ENCODE measurements at places on chromosomes 3 and 15.

GRCh38 chr3:182214416-182214815 is 502.7 kb downstream of the SOX2 start:
- no peak for DNase-seq

GRCh38 chr3:122942937-122943827 is 84.4 kb downstream of the SEMA5B start:
- DNase-seq = peak; percentile 78

- DNase-seq = no peak
Measured at GRCh38 chr3:174202116-174202515, 657.0 kb upstream of the NAALADL2 start.

GRCh38 chr3:154979331-154979730 is 100.8 kb upstream of the MME start:
- DNase-seq = no peak

DNA sequence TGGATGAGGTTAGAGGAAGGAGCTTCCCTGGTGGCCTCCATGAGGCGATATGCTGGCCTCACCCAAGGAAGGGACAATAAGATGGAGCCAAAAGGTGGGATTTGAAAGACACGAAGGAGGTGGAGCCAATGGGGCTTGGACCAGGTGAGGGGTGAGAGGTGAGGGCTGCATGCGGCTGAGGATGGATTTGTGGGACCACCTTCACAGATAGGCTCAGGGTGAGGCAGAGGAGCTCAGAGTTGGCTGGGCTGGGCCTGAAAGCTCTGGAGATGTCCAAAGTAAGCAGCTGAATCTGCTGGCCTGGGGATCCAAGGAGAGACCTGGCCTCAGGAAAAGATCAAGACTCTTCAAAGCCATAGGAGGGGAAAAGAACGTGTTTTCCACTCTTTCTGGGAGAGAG is 49.8 kb downstream of the EXOG start:
- no peak for DNase-seq

GRCh38 chr3:144743225-144743668 is 771.6 kb downstream of the DIPK2A start:
- DNase-seq = no peak

All from glutamatergic neuron (in vitro differentiated cells).